ENCODE measurements at places on chromosomes 13 and 19.

GRCh38 chr19:37983916-37984315 lies 76.9 kb downstream of the SIPA1L3 start:
- no peak for DNase-seq

- no peak for DNase-seq
Measured at GRCh38 chr19:38062959-38063761, 156.2 kb downstream of the SIPA1L3 start.

- no peak for DNase-seq
Measured at GRCh38 chr13:41813426-41813825, 147.5 kb downstream of the VWA8 start.

DNA sequence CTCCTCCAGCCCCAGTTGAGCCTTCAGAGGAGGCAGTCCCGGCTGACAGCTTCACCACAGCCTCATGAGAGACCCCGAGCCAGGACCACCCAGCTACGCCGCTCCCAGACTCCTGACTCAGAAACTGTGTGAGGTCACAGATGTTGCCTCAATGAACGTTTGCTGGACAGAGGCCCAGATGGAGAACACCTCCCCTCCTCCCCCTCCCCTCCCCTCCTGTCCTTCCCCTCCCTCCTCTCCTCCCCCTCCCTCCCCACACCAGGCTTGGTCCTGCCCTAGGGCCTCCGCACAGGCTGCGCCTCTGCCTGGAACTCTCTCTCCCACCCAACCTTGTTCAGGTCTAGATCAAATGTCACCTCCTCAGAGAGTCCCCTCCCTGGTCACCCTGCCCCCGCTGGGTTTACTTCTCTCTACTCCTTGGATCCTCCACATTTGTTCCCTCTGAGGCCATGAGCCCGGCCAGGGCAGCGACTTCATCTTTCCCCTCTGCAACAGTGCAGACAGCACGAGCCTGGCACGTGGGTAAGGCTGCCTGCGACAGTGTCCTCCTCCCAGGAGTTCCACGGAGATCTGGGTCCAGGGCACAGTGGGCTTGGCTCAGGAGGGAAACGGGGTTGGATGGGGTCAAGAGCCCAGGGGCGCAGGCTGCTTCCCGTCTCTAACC lies 17.4 kb downstream of the PIP5K1C start:
- no peak for DNase-seq

GRCh38 chr13:38656699-38657098 lies 30.2 kb upstream of the FREM2 start:
- DNase-seq = no peak

- DNase-seq = no peak
Measured at GRCh38 chr13:103514619-103515018, 448.4 kb upstream of the SLC10A2 start.

GRCh38 chr13:78608688-78609463 lies 5.5 kb upstream of the POU4F1 start:
- DNase-seq = no peak

DNA sequence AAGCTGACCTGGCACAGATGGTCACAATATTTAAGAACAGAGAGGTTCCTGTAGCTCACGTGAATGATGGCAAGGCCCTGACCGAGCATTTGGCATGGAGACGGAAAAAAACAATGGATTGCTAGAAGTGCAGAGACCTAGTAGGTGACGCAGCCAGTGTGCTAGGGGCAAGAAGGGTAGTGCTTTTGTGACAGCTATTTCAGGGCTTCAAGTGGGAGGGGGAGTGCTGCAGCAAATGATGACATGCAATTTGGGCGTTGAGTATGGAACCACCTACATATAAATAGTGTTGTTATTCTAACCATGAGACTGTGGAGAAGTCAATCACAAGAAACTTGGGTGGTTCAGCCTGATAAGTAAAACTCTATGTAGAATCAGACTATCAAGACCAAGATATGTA lies 65.7 kb upstream of the IL17D start:
- no peak for DNase-seq

GRCh38 chr19:46623915-46624502 lies 880 bp downstream of the PTGIR start:
- DNase-seq = no peak

DNA sequence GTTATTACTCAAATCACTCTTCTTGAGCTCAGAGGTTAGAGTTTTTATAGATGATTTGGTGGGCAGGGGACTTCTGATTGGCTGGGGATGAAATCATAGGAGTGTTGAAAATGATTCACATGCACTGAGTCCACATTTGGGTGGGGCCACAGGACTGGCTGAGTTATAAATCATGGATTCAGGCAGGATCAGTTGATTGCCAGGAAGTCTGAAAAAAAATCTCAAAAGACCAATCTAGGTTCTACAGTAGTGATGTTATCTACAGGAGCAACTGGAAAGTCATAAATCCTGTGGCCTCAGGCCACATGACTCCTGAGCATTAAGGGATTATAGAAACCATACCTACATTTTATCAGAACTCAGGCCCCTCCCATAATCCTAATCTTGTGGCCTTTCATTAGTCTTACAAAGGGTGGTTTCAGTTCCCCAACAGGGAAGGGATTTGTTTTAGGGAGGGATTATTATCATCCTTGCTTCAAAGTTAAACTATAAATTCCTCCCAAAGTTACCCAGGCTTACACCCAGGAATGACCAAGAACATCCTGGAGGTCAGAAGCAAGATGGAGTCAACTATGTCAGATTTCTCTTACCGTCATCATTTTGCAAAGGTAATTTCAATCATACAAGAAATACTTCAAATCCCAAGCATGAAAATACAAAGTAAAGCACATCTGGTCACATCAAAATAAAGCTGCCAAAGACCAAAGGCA lies 5.6 kb upstream of the CCDC70 start:
- no peak for DNase-seq

GRCh38 chr13:29050719-29051118 lies 230.6 kb downstream of the MTUS2 start:
- no peak for DNase-seq

DNA sequence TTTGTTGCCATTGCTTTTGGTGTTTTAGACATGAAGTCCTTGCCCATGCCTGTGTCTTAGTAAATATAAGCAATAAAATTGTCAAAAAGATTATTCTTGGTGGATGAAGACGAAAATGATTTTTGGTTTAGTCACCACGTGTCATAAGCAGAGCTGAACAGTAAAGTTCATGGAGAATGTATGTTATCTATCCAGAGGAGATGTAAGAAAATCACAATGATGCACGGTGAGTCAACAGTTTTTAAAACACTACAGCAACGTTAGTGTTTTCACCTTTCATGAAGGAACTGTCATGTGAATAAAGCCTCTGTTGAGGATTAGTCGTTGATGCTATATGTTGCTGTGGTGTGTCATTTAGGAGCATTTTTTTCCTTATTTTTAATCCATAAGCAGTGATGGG lies 137.6 kb downstream of the GPC6 start:
- no peak for DNase-seq

GRCh38 chr19:55674459-55674840 lies 576 bp upstream of the EPN1 start:
- no peak for DNase-seq

- no peak for DNase-seq
Measured at GRCh38 chr13:44306371-44307192, 67.0 kb upstream of the SERP2 start.

DNA sequence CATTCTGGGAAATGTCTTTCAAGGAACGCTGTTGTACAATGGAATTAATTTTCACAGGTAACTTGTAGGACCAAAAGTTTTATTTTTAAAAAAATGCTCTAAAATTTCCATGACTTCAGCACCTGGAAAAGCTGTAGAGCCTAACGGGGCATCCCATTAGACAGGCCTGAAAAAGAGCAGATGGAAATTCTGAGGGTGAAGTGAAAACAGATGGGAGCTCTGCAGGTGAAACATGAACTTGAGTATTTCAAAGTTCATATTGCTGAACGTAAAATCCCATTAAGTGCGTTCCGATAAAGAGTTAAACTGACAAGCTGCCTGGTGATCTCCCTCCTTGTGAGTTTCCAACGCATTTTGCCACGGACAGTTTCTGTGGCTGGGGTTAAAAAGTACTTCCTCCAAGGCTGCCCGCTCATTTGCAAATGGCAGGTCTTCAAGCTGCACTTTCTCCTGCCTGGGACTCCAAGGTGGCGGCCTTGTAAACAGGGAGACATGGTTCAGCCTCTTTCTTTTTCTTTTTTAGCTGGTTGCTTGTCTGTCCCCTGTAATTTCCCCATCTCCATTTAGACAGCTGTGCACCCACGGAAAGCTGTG lies 450.4 kb downstream of the FGF9 start:
- DNase-seq = no peak

GRCh38 chr19:34044021-34044420 lies 128.3 kb upstream of the LSM14A start:
- DNase-seq = no peak

DNA sequence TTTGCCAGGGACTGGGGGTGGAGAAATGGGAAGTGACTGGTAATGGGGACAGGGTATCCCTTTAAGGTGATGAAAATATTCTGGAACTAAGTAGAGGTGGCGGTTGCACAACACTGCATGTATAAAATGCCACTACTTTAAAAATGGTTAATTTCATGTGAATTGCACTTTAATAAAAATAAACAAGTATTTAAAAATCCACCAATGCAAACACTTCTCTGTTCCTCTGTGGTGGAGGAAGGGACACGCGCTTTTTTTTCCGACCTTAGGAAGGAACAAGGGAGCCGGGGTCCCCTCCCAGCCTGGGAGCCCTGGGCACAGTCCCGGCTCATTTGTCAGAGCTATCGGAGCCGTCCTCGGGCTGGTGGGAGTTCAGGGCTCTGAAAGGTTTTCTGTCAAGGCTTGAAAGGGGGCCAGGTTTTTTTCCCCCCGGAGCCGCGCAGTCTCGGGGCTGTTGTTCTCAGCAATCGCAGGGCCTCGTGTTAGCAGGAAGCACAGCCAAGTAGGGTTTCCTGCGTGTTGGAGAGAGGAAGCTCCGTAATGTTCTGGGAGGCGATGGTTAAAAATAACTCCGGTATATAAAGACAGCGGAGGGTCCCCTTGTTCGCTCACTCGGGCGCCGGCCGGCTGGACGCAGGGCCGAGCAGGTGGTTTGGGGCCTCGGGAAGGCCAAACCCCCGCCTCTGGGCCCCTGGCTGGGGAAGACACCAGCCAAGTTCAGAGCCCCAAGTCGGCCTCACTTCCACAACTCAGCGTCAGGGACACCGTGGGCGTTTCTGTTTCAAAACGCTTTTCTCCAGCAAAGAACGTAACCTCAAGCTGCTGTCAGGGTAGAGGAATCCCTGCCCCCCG lies 41.2 kb upstream of the KLF2 start:
- DNase-seq = peak; percentile 58

- peak; percentile 34 for DNase-seq
Measured at GRCh38 chr19:13102666-13103580, at the start of gene LYL1. TSS of gene LYL1 (minus strand) at chr19:13102858. CDS start at chr19:13101171, 1,687 bp downstream.

All from stimulated activated CD8-positive, alpha-beta memory T cell treated with anti-CD3 and anti-CD28 coated beads, Interleukin-7, amount 100 ng/mL, for 4 hours (primary cell).